ENCODE measurements at places on chromosomes 2 and 18.
A peak's percentile ranks its signal among the peaks of the same experiment; 100 is the strongest.

- DNase-seq: peak; percentile 56
These were observed 35.9 kb downstream of the ADI1 start for GRCh38 chr2:3483227-3483985.

- no peak for DNase-seq
These were observed 4.3 kb downstream of the DBI start for GRCh38 chr2:119371111-119371510.

DNA sequence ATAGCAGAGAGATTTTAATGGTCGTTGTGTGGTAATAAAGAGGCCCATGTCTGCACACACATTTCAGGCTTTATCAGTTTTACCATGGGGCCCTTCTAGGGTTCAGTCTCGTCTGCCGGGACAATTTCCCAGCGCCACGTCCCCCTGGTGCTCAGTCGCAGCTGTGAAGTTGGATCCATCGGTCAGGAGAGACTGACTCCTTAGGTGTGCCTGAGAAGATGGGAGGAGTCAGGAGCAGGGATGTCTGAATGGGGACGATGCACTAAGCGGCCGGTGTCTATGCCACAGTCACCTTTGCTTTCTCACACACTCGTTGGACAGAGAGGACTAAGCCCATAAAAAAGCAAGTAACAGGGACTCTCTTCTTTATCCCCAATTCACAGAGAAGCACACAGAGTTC, 71.4 kb downstream of the TWIST2 start:
- DNase-seq: no peak

GRCh38 chr2:69490486-69490885, 53.3 kb upstream of the NFU1 start:
- no peak for DNase-seq

GRCh38 chr2:125037135-125037653, 1012.1 kb downstream of the CNTNAP5 start:
- no peak for DNase-seq

DNA sequence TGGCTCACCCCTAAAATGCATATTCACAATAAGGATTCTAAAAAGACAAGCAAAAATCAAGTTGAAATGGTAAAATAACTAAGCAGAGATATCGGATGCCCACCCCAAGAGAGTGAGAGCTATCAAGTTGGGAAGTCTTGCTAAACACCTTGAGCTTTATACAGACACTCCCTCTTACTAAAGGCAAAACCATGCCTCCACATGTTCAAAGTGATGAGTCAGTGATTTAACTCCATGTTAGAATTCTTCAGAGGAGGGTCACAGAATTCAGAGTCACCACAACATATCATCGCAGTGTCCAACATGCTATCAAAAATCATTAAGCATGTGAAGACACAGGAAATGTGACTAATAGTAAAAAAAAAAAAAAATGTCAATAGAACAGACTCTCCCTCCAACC, 20.6 kb upstream of the ST8SIA3 start:
- no peak for DNase-seq

DNA sequence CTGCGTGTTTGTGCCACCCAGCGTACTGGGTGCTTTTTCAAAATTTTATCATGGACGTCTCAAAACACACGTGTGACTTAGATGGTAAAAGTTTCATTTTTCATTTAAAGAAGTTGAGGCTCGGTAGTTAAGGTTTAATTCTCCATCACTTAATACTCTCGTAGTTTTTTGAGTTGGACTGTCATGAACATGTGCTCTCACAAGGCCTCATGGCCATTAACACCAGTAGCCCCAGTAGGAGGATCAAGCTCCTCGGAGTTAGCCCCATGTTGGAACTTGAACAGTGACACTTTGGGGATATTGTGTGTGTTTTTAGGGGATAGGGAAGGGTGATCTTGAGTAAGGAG, 15.3 kb downstream of the NMUR1 start:
- no peak for DNase-seq

- DNase-seq: no peak
These were observed 189.4 kb upstream of the CWC22 start for GRCh38 chr2:180196419-180196977.

- DNase-seq: no peak
These were observed 23.8 kb downstream of the GRHL1 start for GRCh38 chr2:9975328-9975727.

DNA sequence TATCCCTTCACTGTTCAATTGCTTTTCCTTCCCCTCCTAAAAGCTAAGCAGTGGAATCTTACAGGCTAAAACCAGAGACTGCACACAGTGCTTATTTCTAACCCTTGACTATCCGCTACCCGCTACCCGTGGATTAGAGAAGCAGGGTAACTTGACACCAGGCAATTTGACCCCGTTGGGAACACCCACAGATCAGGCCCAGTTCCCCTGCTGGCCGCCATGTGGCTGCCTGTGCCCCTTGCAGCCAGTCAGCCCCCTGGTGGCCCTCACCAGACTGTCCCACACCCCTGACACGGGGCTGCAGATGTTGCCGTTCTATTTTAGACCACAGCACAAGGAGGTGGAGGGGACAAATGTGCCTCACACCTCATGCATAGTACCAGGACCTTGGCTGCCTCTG, 74.8 kb downstream of the TXNL1 start:
- peak; percentile 15 for DNase-seq

GRCh38 chr2:38702413-38702812, 36.5 kb downstream of the GALM start:
- peak; percentile 97 for DNase-seq

- DNase-seq: no peak
These were observed 297.7 kb upstream of the TNP1 start for GRCh38 chr2:217157581-217157980.

DNA sequence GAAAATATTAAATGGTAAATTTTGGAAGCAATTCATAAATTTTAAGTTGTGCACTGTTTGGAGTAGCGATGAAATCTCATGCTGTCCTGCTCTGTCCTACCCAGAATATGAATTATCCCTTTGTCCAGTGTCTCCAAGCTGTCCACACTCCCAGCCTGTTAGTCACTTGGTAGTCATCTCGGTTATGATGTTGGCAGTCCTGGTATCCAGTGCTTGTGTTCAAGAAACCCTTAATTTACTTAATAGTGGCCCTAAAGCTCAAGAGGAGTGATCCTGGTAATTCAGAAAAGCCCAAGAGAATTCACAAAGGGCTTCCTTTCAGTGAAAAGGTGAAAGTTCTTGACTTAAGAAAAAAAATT, 71.8 kb upstream of the STAM2 start:
- peak; percentile 14 for DNase-seq

DNA sequence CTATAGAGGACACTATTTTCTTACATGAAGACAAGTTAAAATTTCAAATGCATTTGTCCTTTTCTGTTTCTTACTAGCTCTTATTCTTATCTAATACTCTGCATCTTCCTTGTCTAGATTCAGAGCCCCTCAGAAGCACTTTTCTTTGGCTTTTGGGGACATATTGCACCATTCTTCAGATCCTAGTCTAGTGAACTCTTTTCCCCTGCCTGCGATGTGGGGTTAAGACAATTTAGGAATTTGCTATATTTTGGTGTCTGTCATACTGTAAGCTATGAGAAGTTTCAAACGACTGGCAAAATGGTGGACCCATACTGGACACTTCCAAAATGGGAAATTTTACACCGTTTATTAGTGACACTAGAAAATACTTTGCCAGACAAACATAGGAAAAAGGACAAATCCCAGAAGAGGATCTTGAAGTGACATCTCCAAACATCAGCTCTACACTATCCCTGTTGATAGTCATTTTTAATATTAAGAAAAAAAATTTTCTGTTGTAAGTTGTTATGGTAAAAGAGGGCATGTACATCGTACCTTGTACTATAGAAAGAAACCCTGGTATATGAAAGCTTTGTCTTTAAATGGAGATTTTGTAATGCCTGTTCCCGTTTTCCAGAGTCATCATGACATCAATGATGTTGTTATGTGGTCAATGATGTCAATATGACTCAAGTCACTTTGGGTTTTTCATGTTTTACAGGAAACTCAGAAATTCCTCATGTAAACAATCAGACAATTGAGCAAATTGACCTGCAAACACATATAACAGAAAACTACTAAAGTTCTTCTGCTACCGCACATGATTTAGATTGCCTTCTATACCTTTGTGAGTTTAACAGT, 4.4 kb upstream of the KYNU start:
- peak; percentile 72 for DNase-seq

GRCh38 chr2:182456784-182457183, 29.9 kb upstream of the PDE1A start:
- DNase-seq: no peak

DNA sequence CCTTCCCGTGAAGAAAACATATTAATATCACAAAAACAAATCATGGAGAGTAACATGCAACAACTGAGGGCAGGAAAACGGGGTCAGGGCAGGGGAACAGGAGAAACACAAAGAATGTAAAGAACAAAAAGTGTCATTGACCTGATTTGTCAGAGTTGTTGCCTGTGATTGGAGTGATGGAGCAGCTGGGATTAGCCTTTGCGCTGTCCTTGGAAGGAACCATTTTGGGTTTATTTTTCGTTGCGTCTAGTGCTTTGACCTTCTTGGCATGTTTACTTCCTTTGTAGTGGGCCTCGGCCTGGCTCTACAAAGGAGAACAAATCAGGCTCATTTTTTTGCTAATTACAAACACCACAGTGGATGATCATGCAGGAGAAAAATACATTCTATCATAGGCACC, 218.5 kb upstream of the SESTD1 start:
- no peak for DNase-seq

GRCh38 chr2:60819155-60819862, 62.1 kb upstream of the REL start:
- DNase-seq: no peak

DNA sequence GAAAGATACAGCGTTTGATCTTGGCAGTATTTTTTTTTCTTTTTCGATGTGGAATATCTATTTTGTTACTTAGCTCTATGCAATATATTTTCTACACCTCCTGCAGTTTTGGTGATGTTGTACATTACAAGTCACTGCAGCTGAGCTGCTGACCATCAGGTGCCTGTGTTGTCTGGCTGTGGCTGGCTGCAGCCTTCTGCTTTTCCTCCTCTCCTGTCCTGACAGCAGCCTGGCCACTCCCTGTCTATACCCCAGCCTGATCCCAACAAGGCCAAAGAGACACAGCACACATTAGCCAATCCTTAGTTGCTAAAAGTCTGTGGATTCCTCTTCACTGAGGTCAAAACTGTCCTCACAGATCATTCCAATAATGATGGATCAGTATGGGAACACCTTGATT, 222.3 kb downstream of the MYT1L start:
- no peak for DNase-seq

- no peak for DNase-seq
These were observed 23.1 kb upstream of the ALKAL2 start for GRCh38 chr2:310994-311393.

GRCh38 chr18:48715711-48716361, 177.0 kb downstream of the CTIF start:
- DNase-seq: no peak

GRCh38 chr2:83579507-83579906, 879.6 kb downstream of the SUCLG1 start:
- DNase-seq: no peak

DNA sequence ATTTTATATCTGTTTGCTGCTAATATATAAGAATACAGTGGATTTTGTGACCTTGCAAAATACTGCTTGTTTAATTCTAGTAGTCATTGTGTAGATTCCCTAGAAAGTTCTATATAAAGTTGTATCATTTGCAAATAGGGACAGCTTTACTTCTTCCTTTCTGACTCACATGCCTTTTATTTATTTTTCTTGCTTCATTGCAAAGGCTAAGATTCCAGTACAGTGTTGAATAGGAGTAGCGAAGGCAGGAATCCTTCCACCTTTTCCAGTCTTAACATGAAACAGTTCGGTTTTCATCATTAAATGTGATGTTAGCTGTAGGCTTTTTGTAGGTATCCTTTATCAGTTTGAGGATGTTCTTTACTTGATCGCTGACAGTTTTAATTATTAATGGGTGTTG, 58.1 kb downstream of the DGKD start:
- DNase-seq: peak; percentile 35

DNA sequence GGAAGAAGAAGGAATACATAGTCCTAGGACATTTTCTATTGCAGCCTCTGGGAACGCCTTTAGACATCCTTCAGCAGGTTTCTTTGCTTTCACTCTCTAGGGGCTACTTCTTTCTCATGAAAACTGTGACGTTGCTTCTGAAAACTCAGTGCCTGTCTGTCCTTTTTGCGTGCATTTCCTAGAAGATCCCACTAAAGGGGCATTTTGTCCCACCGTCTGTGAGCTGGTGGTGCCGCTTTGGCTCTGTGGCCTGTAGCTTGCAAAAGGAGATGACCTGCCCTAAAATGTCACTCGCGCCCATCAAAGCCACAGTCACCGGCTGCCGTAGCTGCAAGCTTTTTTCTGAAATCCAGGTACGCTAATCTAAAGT, 579 bp downstream of the STAT4 start:
- no peak for DNase-seq

- no peak for DNase-seq
These were observed 347.6 kb downstream of the CYRIA start for GRCh38 chr2:16318051-16318450.

- DNase-seq: no peak
These were observed 35.0 kb upstream of the DOK6 start for GRCh38 chr18:69365658-69366057.

- no peak for DNase-seq
These were observed 167.5 kb downstream of the DYSF start for GRCh38 chr2:71620851-71621251.

DNA sequence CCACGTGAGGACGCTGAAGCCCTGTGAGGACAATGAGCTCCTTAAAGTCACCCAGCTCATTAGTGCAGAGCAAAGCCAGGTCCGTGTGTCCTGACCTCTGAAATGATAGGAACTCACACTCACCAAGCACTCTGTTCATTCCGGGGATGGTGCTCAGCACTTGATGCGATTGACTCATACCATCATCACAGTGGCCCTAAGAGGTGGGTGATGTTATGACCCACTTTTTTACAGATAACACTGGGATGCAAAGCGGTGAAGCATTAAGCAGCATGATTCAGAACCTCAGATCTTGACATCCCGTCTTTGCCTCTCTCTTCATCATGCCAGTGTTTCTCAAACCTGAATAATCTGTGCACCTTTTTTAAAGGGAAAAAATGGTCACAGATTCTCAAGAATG, 234.8 kb downstream of the ALPK2 start:
- DNase-seq: peak; percentile 19

- DNase-seq: no peak
These were observed 119.9 kb downstream of the TFCP2L1 start for GRCh38 chr2:121165038-121165542.

DNA sequence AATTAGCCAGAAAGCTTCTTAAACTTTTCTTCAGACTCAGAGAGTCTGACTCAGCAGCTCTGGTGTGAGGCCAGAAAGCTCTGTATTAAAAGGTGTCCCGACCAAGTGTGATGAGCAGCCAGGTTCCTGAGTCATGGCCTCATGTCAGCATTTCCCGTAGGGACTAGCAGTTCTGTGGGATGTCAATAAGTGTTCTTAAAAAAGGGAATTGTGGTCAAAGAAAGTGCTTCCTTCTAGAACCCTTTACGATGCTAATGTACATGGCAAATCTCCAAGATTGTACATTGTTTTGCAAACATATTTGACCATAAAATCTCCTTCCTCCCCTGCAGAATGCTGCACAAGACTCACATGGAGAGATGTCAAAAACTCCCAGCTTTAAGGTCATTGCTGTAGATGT, 80.1 kb downstream of the PLA2R1 start:
- peak; percentile 43 for DNase-seq
